ENCODE measurements at places on chromosomes 5 and 9.

DNA sequence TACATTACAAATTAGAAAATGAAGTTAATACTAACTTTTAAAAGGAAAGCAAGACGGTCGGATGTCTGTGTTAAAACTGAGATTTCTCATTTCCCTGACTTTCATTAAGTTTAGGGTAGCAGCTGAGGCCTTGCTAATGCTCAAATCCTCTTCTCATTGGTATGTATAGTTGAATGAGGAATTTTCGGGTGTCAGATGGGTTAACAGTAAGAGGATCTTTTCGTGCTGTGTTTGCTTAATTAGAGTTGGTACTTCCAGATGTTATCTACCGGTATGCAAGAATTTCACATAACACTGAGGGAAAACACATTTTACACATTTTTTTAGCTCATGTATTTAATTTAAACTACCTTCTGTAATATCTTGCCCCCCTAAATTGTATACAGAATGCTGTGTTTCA is 168.2 kb upstream of the CTNND2 start:
- peak; percentile 6 for DNase-seq

DNA sequence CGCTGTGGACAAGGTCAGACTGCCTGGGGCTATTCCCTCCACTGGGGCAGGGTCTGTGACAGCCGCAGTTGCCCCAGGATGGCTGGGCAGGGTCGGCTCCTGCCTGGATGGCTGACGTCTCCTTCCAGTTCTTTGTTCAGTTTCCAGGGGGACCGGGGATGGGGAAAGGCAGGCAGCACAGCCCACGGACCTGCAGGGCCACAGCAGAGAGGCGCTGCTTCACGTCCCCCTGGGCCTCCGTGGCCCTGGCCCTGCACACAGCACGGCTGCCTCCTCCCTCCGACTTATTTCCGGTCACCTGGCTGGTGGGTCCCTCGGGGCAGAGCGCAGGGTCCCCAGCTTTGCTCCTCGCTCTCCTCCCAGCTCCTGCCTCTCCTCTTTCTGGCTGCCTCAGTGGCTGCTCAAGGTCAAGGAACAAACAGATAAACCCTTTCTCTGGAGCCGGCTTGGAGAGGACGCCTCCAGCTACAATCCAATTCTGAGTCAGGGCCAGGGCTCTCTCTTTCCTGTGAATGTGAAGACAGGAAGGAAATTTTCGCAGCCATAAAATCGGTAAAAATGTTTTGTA is 169.7 kb downstream of the C9orf50 start:
- no peak for DNase-seq

- DNase-seq = no peak
These were observed 27.0 kb upstream of the IFNB1 start for GRCh38 chr9:21104787-21105186.

- no peak for DNase-seq
These were observed 36.4 kb upstream of the TCF7 start for GRCh38 chr5:134077926-134078580.

DNA sequence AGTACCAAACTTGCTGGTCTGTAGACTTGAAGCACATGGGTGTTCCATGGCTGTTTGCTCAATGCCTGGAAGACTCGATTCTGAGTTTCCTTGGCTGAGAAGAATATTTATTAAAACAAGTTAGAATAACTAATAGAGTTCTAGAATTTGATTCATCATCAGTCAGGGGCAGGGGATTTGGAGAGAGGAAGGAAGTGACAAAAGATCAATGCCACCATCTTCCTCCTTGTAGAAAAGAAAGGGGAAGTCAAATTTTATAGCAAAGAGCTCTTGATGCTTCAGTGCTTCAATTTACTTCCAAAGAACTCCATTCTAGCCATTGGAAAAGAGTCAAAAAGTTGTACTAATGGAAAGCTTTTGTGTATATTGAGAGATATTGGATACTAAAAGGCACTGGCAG is 236.3 kb downstream of the MCTP1 start:
- DNase-seq = no peak

DNA sequence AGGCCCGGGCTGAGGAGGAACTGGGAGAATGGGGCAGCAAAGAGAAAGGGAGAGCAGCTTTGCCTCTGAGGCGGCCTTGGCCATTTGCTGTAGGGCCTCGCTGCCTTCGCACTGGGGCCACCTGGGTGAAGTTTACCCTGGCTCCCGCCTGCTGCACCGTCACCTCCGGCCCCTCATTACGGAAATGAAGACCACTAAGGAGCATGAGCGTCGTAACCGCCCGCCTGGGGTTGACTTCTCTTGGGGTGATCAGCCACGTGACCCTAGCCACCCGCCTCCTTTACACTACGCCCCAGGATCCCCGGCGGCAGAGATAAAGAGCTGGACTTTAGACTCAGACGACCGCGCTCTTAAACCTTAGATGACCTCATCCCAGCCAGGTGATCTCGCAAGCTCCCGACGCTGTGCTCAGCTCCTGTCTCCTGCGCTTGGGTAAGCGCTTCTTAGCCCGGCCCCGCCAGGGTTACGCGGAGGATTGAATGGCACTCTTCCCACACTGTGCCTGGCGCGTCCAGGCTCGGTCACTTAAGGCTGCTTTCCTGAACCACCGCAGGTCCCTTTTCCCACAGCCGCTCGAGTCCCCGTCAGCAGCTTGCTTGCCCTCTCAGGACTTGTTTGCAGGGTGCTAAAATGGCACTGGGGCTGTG is 107.9 kb upstream of the LARP1 start:
- DNase-seq = no peak

All from NCI-H1694 treated with DMSO at 0.1 percent for 48 hours (cell line).